ENCODE measurements at places on chromosomes 2 and 18.

DNA sequence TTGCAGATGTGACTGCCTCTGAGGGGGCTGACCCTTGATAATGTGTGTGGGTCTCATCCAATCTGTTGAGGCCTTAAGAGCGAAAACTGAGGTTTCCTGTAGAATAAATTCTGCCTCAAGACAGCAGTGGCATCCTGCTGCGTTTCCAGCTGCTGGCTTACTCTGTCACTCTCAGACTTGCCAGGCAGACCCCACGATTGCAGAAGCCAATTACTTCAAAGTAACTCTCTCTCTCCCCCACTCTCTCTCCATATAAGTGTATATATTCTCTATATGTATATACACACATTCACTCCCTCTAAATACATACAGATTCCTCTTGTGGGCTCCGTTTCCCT is 152.5 kb upstream of the ALKAL2 start:
- no peak for ATAC-seq

DNA sequence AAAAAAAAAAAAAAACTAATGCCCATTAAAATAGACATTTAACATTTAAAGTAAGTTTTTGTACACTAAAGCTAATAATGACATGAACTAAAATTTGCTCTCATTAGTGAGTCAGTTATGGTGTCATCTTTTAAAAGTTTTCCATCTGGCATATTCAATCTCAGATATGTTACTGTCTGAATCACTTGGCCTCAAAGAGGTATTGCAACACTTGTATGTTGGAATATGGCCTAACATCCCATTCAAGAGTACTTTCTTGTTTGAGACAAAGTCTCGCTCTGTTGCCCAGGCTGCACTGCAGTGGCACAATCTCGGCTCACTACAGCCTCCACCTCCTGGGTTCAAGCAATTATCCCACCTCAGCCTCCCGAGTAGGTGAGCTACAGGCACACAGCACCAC is 169.7 kb downstream of the TMEM163 start:
- ATAC-seq: no peak

DNA sequence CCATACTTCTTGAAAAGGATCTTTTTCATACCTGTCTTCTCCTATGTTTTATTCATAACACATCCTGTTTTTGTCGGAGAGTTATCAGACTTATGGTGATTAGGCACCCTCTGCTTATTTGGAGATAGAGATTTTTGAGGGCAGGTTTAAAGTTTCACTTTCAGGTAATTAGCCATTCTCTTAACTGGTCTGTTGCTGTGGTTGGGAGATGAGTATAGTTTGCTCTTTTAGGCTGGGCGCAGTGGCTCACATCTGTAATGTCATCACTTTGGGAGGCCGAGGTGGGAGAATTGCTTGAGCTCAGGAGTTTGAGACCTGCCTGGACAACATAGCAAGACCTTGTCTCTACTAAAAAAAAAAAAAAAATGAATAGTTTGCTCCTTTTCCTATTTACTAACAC is 25.3 kb downstream of the SFTPB start:
- ATAC-seq: no peak

DNA sequence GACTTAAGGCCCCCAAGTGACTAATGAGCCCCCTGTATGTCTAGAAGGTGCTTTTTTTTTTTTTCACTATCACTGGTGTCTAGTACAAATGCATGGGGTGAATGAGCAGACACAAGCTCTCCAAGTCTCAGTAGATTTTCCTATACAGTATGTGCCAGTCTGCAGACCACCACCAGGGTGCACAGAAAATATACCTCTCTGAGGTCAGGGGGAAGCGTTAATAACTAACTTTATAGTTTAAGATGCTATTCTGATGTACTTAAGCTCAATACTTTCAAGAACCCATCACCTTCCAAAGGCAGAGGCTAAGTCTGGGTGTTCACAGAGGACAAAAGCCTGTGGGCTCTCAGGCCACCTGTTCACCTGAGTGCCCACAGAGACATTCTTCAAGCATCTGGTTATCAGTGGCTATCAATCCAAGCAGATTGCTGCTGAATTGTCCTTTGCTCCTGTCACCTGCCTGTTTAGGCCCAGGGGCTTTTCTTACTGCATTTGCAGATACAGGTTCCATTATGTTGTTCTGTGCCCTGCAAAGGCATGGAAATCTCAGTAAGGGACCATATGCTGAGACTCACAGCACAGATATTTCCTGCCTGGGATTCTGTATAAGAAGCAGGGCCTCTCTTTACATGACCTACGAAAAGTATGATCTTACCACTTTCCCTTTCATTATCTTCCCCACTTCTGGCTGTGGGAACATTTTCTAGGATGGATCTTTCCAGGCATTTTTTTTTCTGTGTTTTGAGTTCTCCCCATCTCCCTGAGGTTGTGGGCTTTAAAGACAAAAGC is 534.6 kb downstream of the TNS1 start:
- ATAC-seq: no peak

DNA sequence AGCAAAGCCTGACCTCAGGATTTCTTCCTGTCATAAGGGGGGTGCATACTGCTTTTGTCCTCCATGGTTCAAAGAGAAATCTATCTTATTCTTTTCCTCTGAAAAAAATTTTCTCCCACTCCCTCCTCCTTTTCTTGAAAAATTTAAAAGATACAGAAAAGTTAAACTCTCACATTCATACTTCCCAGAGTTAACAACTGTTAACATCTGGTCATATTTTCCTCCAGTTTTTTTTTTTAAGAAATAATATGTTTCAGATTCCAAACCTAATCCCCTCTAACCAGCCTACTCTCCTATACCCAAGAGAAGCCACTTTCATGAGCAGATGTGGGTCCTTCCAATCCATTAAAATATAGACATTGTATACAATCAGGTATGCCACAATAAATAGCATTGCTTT is 378.9 kb upstream of the HNRNPA3 start:
- no peak for ATAC-seq

DNA sequence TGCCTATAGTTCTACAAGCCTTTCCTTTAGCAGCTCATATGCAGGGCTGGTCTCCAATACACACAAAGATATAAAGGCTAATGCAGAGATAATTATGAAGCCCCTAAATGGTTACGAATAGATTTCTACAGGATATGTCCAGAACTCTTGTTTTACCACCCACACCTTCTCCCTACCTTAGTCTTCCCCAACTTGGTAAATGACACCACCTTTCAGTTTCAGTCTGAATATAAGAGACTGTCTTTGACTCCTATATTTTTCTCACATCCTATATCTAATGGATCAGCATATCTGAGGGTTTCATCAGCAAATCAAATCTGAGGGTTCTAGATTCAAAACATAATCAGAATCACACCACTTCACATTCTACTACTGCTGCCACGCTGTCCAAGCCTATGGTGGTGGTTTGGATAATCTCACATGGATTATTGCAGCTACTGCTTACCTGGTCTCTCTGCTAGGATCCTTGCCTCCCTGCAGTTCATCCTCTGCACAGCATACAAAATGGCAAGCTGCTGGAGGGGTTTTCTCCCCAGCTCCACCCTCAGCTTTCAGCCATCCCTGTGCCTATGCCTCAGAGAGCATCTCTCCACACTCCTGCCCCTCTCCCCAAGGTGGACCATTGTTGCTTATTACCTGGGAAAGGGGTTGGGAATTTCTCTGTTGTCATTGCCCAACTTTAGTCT is 178.0 kb upstream of the SPOPL start:
- ATAC-seq: no peak

GRCh38 chr2:183390109-183390508 is 265.9 kb downstream of the NUP35 start:
- ATAC-seq: no peak

DNA sequence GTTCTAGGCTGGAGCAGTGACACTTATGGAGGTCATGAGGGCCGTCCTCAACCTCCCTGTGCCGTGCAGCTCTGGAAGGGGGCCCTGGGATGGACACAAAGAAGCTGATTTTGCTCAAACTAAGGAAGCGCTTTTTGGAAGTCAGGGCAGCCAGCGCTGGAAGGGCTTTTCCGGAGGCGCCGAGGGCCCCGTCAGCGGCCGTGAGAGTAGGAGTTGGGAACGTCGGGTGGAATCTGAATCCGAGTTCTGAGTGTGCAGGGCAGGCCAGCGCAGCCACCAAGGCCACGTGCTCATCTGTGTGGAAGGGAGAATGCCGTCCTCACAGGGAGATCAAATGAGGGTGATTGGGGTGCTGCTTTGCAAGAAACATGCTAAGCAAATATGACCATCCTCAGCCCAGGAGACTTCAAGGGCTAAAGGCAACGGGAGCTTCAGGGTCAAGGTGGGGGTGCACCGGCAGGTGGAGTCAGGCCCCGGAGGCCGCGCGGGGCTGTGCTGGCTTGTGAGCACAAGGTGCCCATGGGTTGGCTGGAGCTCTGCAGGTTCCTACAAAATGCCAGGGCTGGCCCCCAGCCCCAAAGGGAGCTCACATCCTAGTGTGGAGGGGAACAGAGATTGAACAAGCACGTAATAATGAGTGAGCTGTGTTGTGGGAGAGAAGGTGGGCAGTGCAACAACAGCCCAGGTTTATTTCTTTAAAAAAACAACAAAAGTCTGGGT is 70.4 kb upstream of the HPCAL1 start:
- no peak for ATAC-seq

GRCh38 chr2:58032016-58032763 is 14.4 kb upstream of the VRK2 start:
- ATAC-seq: no peak

- ATAC-seq: no peak
These were observed 7.9 kb downstream of the PCBP1 start for GRCh38 chr2:70094978-70095719.

DNA sequence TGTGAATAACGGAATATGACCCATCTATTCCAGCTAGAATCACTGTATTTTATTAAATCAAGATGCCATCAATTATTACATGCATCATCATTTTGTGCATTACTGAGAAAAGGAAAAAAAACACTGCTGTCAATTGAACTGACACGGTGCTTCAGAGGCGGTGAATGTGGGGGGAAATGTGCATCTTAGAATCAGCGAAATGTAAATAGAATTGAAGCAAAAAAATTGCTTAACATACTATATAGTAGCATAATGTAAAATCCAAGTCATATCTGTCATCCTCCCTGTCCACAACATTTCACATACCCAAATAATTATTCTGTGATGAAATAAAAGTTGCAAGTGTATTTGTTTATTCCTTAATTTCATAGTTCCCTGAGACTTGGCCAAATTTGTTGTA is 84.6 kb downstream of the PRKRA start:
- no peak for ATAC-seq

DNA sequence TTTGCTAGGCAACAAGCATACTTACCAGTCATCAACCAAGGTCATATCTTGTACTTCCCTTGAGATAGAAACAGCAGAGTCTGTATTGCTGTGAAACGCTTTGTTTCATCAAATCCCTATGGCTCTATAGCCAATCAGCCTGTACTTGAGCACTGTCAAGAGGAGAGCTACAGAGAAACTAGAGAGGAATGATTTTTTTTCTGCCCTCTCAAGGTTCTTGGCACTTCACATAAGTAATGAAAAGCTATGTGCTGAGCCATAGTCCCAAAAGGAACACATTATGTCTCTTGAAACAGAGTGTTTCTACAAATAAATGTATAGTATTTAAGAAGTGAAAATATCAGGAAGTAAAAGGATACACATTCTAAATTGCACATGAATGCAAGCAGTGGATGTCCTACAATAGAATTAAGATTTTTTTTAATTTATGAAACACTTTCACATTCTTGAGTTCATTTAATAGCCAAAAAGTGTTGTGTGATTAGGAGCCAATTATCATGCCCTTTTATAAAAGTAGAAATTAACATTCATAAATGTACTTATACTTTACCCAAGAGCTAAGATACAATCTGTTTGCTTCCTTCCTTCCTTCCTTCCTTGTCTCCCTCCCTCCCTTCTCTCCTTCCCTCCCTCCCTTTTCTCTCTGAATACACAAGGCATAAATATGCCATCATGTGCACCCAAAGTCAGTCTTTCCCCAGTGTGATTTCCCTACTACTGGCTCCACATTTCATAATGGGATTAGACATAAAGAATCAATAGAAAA is 131.8 kb downstream of the CSRNP3 start:
- no peak for ATAC-seq

DNA sequence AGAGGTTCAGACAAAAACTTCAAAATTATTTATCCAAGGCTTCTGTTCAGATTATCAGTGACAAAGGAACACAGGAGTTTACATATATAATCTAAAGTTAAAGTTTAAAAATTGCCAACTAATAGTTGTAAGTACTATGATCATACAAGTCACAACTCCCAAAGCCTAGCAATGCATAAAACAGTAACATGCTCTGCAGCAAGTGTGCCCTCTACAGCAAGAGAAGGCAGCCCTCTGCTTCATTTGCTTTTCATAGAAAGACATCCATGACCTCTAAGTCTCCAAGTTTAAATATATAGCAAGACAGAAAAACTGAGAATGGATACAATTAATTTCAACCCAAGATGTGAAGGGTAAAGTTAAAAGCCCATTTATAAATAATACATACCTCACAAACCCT is 13.3 kb downstream of the RAB1A start:
- ATAC-seq: no peak
